Esophagus mucosa (tissue), 1 donor: ENCODE measurements at places on chromosomes 7 and 10.

GRCh38 chr10:26951650-26952049 lies 90.9 kb upstream of the ABI1 start:
- ATAC-seq = no peak

GRCh38 chr7:113030489-113030888 lies 56.1 kb downstream of the GPR85 start:
- no peak for ATAC-seq

GRCh38 chr10:51377932-51378599 lies 303.8 kb downstream of the PRKG1 start:
- ATAC-seq = no peak

DNA sequence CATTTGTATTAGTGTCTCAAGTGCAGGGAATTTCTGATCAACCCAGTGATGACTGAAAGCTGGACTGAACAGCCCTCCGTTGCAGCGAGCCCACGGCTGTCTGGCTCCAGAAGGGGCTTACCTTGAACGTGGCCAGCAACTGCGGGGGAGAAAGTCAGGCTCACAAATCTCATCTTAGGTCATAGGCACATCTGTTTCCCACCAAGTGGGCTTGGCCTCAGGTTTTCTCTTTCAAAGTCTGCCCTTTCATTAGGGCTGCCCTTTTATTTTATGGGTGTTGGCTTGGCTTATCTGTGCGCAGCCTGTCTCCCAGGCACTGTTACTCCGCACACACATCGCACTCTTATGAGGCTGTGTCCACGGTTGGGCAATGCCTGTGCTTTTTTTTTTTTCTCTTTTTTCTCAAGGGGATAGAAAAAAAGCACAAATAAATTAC lies 178.0 kb downstream of the JCAD start:
- peak; percentile 36 for ATAC-seq

DNA sequence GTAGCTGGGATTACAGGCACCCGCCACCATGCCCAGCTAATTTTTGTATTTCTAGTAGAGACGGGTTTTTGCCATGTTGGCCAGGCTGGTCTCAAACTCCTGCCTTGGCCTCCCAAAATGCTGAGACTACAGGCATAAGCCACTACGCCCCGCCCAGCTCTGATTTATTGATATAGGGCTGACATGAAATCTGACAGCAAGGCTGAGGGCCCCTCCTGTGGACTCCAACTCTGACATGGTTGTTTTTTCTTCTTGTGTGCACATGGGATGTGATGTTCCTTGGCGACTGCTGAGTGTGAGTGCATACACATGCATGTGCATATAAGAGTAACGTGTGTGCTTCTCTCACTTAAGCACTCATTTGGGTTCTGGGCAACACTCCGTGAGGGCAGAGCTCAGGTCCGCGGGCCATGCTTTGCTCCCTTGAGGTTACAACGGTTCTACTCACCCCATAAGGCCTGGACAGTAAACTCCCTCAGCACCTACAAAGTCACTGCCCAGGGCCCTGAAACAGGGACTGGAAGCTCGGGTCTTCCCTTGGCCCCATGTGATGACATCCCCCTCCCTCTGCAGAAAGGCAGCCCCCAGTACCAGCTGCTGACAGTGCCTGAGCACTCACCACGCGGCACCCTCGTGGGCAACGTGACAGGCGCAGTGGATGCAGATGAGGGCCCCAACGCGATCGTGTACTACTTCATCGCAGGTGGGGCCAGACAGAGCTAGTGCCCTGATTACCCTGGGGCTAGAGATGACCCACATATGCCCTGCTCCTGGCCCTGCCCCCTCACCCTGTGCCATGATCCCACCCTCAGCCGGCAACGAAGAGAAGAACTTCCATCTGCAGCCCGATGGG lies 33.6 kb upstream of the VSIR start:
- ATAC-seq = no peak

- ATAC-seq = peak; percentile 25
Observed at GRCh38 chr10:80924063-80924952, 386.6 kb downstream of the SH2D4B start.

DNA sequence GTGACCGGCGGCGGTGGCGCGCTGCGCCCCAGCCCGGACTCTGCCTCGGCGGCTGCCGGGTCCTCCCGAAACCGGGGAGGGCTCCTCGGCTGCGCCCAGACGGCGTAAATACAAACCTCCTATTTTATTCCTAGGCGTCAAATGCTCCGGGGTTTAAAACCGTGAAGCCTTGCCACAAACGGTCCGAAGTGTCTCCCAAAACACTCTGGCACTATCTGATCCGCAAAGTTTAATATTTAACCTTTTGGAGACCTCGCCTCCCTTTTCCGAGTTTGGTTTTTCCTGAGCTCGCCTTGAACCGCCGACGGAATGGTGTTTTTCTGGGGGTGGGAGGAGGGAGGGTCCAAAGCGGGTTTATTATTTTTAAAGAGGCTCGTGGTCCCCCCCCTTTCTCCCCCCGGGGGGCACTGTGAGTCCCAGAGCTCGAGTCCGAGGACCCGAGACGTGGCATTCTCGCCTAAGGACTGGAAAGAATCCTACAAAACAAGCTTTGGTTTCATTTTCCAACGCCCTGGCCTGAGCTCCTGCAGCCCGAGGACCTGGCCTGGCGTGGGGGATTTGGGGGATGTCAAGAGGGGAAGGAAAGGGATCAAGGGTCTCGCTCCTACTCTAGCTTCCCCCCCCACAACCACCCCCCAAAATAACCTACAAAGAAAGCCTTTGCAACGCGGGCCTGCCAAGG lies 1.8 kb downstream of the TNRC18 start:
- ATAC-seq = no peak

- peak; percentile 96 for ATAC-seq
Observed at GRCh38 chr7:149497467-149498261, at the start of gene ZNF746. TSS of gene ZNF746 (minus strand) at chr7:149497809. CDS start at chr7:149497536, 273 bp downstream.

GRCh38 chr7:78074713-78075112 lies 276.1 kb downstream of the PHTF2 start:
- no peak for ATAC-seq

GRCh38 chr7:79513261-79513660 lies 59.8 kb upstream of the MAGI2 start:
- no peak for ATAC-seq

GRCh38 chr7:83519240-83519639 lies 129.7 kb downstream of the SEMA3E start:
- ATAC-seq = no peak

- no peak for ATAC-seq
Observed at GRCh38 chr7:50355817-50356178, 51.3 kb downstream of the IKZF1 start.

GRCh38 chr10:75239096-75239790 lies 3.5 kb upstream of the COMTD1 start:
- no peak for ATAC-seq

- no peak for ATAC-seq
Observed at GRCh38 chr10:98150544-98150943, 16.1 kb downstream of the R3HCC1L start.

- no peak for ATAC-seq
Observed at GRCh38 chr7:151699147-151699927, 177.6 kb downstream of the PRKAG2 start.

- ATAC-seq = no peak
Observed at GRCh38 chr10:7486528-7486927, 75.7 kb upstream of the SFMBT2 start.

DNA sequence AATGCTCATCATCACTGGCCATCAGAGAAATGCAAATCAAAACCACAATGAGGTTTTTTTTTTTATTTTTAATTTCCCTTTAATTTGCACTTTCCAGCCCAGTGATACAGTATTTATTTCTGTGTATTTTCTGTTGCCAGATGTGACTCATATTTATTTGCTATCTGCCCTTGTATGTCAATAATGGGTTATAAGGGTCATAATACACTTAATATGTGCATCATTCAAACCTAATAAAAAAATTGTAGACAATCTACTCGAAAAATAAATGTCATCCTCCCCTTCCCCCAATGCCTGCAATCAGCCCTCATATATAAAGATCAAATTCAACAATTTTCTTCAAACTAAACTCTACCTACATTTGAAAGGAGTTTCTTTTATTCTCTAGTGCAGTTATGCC lies 154.5 kb downstream of the CSTF2T start:
- no peak for ATAC-seq

DNA sequence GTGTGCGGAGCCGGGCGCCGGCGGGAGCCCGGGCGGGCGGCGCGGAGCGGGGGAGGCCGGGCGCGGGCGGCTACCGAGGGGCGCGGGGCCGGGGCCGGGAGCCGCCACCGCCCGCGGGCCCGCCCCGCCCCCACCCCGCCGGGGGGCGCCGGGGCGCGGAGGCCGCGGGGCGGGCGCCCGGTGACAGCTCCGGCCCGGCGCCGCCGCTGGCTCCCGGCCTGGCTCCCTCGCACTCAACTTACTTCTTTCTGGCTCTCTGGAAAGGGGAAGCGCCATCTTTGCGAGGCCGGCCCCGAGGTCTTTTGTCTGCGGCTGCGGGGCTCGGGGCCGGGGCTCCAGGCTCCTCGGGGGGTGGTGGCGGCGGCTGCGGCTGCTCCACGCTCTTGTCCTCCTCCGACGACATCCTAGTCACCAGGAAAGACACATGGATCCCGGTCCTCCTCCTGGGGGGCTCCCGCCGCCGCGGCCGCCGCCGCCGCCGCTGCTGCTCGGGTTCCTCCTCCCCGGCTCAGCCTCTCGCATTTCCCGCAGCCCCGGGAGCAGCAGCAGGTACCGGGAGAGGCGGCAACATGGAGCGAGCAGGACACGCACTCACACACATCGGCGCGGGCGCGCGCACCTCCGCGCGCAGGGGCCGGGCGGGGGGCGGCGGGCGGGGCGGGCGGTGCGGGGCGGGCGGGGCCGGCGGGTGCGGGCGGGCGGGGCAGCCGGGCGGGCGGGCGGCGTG lies at the start of gene KMT2C:
Gene KMT2C, minus strand, starts transcription at position 620 of the 727 bp plus-strand sequence. Its CDS starts 217 bp downstream, at position 403.
- peak; percentile 41 for ATAC-seq

DNA sequence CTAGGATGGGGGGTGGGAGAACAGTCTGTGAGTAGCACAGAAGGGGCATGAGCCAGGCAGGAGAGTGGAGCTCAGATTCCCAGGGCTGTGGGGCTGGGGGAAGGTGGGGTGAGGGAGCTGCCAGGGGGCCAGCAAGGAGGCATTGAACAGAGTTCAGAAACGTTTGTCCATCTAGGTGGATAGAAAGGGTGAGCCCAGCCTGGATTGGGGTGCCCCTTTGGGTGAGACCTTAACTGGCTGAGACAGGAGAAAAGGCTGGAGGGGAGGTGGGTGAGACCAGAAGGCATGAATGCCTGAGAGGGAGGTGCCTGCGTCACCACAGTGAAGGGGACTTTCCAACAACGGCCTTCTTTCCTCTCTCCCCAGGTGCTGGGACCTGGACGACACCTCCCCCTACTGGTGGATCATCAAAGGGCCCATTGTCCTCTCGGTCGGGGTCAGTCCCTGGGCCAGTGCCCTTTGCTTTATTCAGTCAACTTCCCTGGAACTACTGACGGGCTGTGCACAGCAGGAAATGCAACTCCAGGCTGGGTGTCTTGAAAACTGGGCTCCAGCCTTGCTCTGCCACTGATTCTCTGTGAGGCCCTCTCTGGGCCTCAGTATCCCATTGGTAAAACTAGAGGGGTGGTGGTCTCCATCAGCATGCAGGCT lies 11.0 kb downstream of the GHRHR start:
- peak; percentile 75 for ATAC-seq

DNA sequence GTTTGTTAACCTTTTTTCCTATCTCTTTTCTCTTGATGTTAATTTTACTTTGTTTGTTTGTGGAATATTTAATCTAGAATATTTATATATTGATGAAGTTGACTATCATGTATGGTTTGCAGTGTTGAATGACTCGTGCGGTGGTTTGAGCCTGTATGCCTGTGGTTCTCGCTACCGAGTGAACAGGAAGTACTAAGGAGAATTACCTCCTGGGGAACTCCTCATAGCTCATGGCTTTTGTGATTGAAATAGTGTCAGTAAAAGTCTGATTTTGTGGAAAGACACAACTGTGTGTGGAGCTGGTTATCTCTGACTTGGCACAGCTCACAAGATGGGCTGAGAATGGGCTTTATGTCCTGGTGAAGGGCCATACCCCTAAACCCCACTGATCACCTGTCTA lies 498.6 kb downstream of the GLRX3 start:
- no peak for ATAC-seq

DNA sequence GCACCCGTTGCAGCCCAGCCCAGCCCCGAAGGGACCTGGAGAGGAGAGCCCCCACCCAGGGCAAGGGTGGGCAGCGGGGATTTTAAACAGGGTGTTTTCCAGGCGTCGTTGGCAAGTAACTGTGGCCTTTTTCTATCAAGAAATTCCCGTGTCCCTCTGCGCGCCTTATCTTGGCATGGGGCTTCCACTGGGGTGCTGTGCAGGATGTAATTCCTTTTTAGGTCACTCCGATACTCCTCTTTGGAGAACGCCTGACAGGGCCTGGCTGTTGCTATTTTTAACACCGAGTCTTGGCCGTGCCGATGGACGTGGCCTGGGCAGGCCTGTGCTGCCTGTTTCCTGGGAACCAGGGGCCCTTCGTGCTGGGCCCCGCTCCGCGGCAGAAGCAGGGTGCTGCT lies 93.8 kb downstream of the INPP5A start:
- ATAC-seq = no peak

DNA sequence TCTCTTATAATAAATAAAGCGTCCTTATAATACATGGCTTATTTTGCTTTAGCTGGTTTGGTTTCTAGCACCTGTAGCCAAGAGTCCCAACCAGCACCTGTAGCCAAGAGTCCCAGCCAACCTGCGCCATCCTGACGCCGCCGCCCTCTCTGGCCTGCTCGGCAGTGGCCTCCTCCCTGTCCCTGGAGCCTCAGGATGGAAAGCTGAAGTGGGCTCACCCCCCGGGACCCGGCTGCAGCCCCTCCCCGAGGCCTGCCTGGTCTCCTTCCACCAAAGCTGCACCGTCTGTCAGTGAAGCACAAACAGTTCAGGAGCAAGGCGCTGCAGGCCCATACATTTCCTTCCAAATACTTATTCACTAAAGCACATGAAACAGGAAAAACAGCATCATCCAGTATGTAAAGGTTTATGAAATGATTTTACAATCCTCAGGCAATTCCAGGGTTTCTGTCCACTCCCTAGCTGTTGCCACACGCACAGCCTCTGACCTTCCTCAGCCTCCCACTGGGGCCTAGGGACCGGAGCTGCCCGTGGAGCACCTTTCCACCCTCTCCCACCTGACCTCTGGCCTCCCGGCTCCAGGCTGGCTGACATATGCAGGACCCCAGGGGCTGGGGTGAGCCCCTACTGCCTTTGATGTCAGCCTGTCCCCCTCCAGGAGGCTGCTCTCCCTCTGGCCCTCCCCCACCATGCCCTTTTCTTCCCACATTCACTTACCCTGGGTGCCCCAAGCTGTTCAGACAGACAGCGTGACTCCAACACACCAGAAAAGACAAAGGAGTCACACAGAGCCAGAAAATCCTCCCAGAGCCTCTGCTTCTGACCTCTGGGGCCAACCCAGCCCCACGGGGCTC lies 149.6 kb upstream of the PPP2R2D start:
- ATAC-seq = peak; percentile 75
